ENCODE measurements at places on chromosomes 1 and 21.

DNA sequence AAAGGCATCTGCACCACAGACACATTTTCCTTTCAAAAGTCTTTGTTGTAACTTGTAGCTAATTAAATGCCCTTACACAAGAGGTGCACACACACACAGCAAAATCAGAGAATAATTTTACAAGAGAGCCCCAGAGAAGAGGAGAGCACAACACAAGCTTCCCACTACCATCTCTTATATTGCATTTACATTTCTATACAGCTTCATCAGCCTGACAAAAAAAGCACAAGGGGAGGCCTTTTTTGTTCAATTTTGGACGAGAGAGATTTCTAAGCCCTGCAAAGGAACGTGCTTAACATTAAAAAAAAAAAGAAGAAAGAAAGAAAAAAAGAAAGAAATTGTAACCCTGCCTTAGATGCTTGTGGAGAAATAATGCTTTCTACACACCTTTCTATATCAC lies 17.1 kb upstream of the ESRRG start:
- no peak for DNase-seq

- no peak for DNase-seq
Observed at GRCh38 chr1:189658381-189658780, 819.3 kb downstream of the BRINP3 start.

- no peak for DNase-seq
Observed at GRCh38 chr1:25657883-25658760, 41.5 kb downstream of the MAN1C1 start.

DNA sequence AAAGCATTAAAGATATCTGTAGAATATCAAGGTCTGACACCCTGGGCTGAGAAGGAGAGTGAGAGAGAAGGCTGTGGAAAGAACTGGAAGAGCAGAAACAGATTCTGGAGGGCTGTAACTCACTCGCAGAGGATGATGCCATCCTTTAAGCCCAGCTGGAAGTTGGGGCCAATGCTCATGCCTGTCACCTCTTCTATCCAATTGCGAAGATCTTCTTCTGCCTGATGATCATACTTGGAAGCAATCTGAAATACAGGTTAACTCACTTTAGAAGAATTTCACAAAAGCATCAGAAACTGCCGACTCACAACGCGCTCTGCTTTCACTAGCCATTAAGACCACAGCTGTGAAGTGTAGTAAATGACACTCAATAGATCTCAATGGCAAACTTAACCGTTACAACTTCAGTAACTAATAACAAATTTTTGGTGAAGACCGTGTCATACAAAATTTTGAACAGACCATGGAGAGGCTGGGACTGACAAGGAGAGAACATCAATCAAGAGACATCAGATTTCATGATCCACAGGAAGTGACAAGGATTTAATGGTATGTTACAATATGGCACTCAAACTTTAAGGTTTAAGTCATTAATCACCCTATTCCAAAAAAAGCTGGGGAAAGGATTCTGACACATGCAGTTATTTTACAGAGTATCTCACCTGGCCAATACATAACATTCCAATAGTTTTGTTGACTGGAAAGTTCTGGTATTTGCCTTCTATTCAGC lies 23.5 kb downstream of the CNN3 start:
- DNase-seq = no peak

- no peak for DNase-seq
Observed at GRCh38 chr1:19563324-19564097, 78.2 kb upstream of the CAPZB start.

- DNase-seq = no peak
Observed at GRCh38 chr1:37697090-37697489, 4.8 kb downstream of the CDCA8 start.

DNA sequence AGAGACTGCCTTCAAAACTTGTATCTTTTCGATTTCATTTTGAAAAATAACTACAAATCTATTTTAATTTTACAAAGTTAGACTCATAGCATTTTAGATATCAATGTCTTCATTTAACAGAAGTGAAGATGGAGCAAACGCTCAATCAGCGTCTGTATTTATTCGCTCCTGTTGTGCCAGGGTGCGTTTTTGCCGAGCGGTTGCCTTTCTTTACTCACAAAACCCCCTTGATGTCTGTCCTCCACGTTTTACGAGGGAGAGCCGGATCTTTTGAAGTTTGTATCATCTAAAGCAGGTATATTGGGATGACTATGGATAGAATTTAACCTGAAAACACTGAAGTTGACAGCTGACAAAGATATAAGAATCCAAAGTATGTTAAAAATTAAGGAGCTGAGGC lies 44.6 kb downstream of the MRPL39 start:
- DNase-seq = no peak

DNA sequence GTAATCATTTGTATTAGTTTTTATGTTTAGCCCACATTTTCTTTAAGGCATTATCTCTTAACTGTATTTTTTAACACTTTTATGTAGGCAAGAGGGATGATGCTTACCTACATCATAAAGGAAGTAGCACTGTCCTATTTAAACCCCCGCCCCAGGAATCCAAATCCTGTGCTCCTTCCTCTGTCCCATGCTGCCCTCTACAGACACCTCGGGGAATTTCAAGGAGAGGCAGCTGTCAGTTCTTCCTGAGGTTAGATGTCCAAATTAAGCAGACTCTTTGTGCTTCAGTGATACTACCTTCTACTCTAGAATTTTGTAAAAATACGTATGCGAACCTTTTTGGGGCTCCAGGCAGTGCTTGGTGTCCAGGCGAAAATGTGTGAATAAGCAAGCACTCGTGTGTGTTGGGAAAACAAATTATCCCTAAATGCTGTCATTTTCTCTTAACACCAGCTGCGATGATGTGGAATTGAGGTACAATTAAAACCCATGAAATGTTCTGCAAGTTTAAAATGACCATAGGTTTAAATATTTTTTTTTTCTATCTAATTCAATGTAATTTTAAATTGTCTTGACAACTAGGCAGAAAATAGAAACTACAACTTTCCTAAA lies 19.2 kb downstream of the CRCT1 start:
- peak; percentile 41 for DNase-seq

- DNase-seq = no peak
Observed at GRCh38 chr1:63991685-63992084, 211.7 kb upstream of the UBE2U start.

DNA sequence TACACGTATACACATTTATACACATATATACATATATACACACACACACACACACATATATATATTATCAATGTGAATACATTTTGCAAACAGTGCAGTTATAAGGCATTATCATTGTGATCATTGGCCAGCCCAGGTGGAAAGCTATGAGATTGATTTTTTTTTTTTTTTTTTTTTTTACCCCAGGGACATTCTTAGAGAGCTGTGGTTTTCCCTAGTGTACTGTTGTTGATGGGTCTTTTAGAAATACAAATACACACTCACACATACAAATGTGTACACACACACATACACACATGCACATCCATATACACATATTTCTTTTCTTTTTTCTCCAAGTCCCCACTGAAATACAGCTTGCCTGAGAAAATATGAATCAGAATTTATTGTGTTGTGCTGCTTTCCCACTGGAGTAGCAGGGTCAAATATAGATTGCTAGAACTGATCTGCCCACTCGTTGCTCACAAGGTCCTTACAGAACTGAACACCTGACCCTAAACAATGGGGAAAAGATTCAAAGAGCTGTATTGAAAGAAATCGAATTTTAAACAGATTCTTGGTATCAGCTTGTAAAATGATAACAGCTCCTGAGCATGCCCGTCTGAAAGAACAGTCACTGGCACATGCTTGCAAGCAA lies 325.6 kb downstream of the OMA1 start:
- DNase-seq = no peak
